Endothelial cell (in vitro differentiated cells): ENCODE measurements at places on chromosomes 11 and 22.

DNA sequence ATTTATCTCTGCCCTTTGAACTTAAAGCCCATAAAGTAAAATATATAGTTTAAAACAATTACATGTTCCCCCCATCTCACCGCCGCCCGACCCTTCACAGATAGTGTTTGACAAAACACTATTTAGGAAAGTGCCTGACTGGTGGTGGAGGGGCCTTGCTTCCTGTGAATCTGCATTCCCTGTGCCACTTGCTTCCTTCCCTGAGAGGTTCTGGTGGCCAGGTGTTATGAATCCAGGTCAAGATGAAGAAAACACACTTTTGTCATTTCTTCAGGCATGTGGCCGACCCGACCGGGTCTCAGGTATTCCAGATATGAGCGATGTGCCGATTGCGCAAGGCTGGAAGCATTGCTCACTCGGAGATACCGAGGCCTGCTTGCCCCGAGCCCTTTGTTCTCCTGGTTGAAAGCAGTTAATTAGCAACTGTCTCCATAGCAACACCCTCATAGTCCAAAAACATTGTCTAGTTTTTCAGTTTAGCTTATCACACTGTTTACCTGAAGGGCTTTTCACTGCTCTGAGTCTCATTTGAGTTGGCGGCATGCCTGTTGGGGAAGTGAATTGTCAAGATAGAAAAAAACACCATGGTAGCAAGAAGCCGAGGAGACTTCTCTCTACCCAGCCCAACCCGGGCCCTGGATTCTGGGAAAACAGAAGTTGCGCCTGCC, 128.3 kb downstream of the TEAD1 start:
- H3K27ac ChIP-seq, result peak overlapping the region; percentile 81
- no peak for DNase-seq
- peaks cover 48% of the 10 kb centered on the region for H3K4me1 ChIP-seq
- H3K4me3 ChIP-seq, result no peak overlapping the region
- peaks cover 5% of the 10 kb centered on the region for H3K27me3 ChIP-seq

GRCh38 chr11:119317592-119318239, 786 bp upstream of the MCAM start:
- peaks cover 27% of the 10 kb centered on the region for H3K4me1 ChIP-seq
- H3K4me3 ChIP-seq, result peak overlapping the region; percentile 62
- H3K27ac ChIP-seq, result peak overlapping the region; percentile 18
- no peak for DNase-seq
- no peaks in the 10 kb centered on the region for H3K36me3 ChIP-seq

- peaks cover 13% of the 10 kb centered on the region for H3K4me1 ChIP-seq
- H3K27ac ChIP-seq, result peak overlapping the region; percentile 59
- H3K4me3 ChIP-seq, result no peak overlapping the region
- peaks cover 15% of the 10 kb centered on the region for H3K36me3 ChIP-seq
- DNase-seq, result no peak
- no peaks in the 10 kb centered on the region for H3K27me3 ChIP-seq
Observed at GRCh38 chr11:47331454-47332302, 20.8 kb downstream of the MYBPC3 start.

- no peak for DNase-seq
- peaks cover 15% of the 10 kb centered on the region for H3K36me3 ChIP-seq
- H3K4me1 ChIP-seq, result no peaks in the 10 kb centered on the region
- H3K4me3 ChIP-seq, result no peak overlapping the region
- H3K27ac ChIP-seq, result no peak overlapping the region
Observed at GRCh38 chr11:44467931-44468330, 97.5 kb upstream of the CD82 start.

GRCh38 chr11:37948258-37948657, 1350.2 kb upstream of the RAG2 start:
- H3K27ac ChIP-seq, result no peak overlapping the region
- no peaks in the 10 kb centered on the region for H3K4me1 ChIP-seq
- H3K4me3 ChIP-seq, result no peak overlapping the region
- H3K27me3 ChIP-seq, result no peaks in the 10 kb centered on the region

GRCh38 chr11:61378713-61379313, 13.6 kb upstream of the TMEM216 start:
- H3K36me3 ChIP-seq, result peaks cover 12% of the 10 kb centered on the region
- no peak overlapping the region for H3K27ac ChIP-seq
- no peaks in the 10 kb centered on the region for H3K27me3 ChIP-seq
- DNase-seq, result no peak
- no peaks in the 10 kb centered on the region for H3K4me1 ChIP-seq
- no peak overlapping the region for H3K4me3 ChIP-seq

- H3K36me3 ChIP-seq, result no peaks in the 10 kb centered on the region
- no peak for DNase-seq
- H3K4me1 ChIP-seq, result peaks cover 5% of the 10 kb centered on the region
- peaks cover 7% of the 10 kb centered on the region for H3K27me3 ChIP-seq
- no peak overlapping the region for H3K27ac ChIP-seq
Observed at GRCh38 chr11:36257351-36257750, 31.9 kb downstream of the COMMD9 start.

DNA sequence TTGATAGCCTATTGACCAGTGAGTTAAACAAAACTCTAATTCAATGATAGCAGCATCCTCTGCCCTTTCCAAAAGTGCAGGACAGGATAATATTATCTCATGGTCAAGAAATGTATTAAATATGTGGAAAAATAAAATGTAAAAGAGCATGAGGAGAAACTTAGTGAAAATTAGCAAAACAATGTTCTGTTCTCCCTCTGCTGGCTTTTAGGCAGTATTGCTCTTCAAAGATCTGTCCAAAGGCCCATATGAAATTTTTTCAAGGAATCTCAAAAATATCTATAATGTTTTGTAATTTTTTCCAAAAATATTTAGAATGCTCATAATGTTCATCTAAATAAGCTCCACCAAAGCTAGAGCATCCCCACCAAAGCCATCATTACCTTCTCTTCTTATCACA, 8.3 kb upstream of the ARL14EP start:
- DNase-seq, result no peak
- no peaks in the 10 kb centered on the region for H3K36me3 ChIP-seq
- peaks cover 2% of the 10 kb centered on the region for H3K27me3 ChIP-seq

- peaks cover 9% of the 10 kb centered on the region for H3K4me1 ChIP-seq
- H3K27ac ChIP-seq, result no peak overlapping the region
- no peaks in the 10 kb centered on the region for H3K36me3 ChIP-seq
- H3K4me3 ChIP-seq, result no peak overlapping the region
- DNase-seq, result no peak
Observed at GRCh38 chr11:11987503-11988022, 20.9 kb downstream of the DKK3 start.

- H3K27me3 ChIP-seq, result peaks cover 12% of the 10 kb centered on the region
- peaks cover 5% of the 10 kb centered on the region for H3K36me3 ChIP-seq
- peaks cover 10% of the 10 kb centered on the region for H3K4me1 ChIP-seq
- no peak overlapping the region for H3K27ac ChIP-seq
Observed at GRCh38 chr11:65310736-65311135, 3.9 kb upstream of the CDC42EP2 start.

DNA sequence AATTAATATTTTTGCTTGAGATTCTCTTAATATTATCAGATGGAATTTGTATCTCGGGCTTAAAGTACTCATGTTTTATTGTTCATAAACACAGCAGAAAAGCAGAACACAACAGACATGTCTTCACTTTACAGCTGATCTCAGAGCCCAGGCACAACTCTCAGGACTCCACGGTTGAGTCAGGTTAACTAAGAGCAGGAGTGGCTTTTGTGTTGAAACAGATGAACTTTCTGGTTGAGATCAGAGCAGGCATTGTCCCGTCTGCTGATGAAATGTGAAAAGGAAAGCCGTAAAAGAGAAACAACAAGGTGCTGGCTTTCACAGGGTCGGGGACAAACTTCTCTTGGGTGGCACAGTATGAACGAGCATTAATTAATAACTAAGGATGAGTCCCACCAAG, 49.0 kb downstream of the JHY start:
- no peaks in the 10 kb centered on the region for H3K36me3 ChIP-seq
- H3K27me3 ChIP-seq, result peaks cover 2% of the 10 kb centered on the region
- H3K4me3 ChIP-seq, result no peak overlapping the region
- DNase-seq, result no peak

- no peak for DNase-seq
- H3K4me3 ChIP-seq, result no peak overlapping the region
- H3K27ac ChIP-seq, result no peak overlapping the region
- H3K27me3 ChIP-seq, result peaks cover 3% of the 10 kb centered on the region
- peaks cover 3% of the 10 kb centered on the region for H3K36me3 ChIP-seq
- peaks cover 12% of the 10 kb centered on the region for H3K4me1 ChIP-seq
Observed at GRCh38 chr11:118872403-118872821, 11.3 kb upstream of the CXCR5 start.

DNA sequence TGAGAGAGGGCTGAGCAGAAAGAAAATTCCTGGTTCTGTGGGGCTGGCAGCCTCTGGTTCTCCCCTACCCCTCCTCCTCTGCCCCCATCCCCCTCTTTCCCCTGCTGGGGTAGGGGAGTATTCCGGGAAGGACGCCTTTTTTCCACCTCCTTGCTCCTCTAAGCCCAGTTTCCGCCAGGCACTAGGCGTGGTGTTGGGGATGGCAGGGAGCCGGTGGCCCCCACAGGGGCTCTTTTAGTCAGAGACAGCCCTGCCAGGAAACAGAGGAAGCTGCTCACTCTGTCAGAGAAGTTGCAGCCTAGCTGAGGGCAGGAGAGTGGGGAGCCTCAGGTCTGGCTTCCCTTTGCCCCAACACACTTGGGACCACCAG, 15.6 kb upstream of the ARHGEF17 start:
- DNase-seq, result no peak
- peaks cover 10% of the 10 kb centered on the region for H3K36me3 ChIP-seq
- peaks cover 25% of the 10 kb centered on the region for H3K4me1 ChIP-seq
- peaks cover 9% of the 10 kb centered on the region for H3K27me3 ChIP-seq
- H3K27ac ChIP-seq, result no peak overlapping the region

- no peaks in the 10 kb centered on the region for H3K36me3 ChIP-seq
- no peak for DNase-seq
- H3K27me3 ChIP-seq, result peaks cover 2% of the 10 kb centered on the region
- peaks cover under 1% of the 10 kb centered on the region for H3K4me1 ChIP-seq
- no peak overlapping the region for H3K27ac ChIP-seq
Observed at GRCh38 chr22:20234314-20234682, 33.8 kb downstream of the RTN4R start.

- peaks cover 14% of the 10 kb centered on the region for H3K4me1 ChIP-seq
- no peak overlapping the region for H3K4me3 ChIP-seq
- H3K27me3 ChIP-seq, result no peaks in the 10 kb centered on the region
- no peak overlapping the region for H3K27ac ChIP-seq
Observed at GRCh38 chr11:20277014-20277413, 86.5 kb upstream of the HTATIP2 start.

GRCh38 chr22:47001288-47001687, 238.8 kb downstream of the TBC1D22A start:
- peaks cover 3% of the 10 kb centered on the region for H3K4me1 ChIP-seq
- no peak for DNase-seq
- no peak overlapping the region for H3K27ac ChIP-seq
- H3K4me3 ChIP-seq, result no peak overlapping the region
- peaks cover 2% of the 10 kb centered on the region for H3K27me3 ChIP-seq
- no peaks in the 10 kb centered on the region for H3K36me3 ChIP-seq

DNA sequence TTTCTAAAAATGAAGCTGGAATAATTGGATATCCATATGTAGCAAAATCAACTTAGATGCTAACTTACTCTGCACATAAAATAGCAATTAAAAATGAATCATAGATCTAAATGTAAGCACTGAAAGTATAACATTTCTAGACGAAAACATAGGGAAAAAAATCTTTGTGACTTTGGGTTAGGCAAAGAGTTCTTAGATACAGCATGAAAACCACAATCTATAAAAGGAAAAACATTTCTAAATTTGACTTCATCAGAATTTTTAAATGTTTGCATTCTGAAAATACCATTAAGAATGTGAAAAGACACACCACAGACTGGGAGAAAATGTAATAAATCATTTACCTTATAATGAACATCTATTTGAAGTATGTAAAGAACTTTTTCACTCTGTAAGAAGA, 128.8 kb downstream of the APIP start:
- H3K36me3 ChIP-seq, result peaks cover 11% of the 10 kb centered on the region
- H3K4me1 ChIP-seq, result no peaks in the 10 kb centered on the region
- no peak for DNase-seq
- H3K4me3 ChIP-seq, result no peak overlapping the region
- no peak overlapping the region for H3K27ac ChIP-seq

DNA sequence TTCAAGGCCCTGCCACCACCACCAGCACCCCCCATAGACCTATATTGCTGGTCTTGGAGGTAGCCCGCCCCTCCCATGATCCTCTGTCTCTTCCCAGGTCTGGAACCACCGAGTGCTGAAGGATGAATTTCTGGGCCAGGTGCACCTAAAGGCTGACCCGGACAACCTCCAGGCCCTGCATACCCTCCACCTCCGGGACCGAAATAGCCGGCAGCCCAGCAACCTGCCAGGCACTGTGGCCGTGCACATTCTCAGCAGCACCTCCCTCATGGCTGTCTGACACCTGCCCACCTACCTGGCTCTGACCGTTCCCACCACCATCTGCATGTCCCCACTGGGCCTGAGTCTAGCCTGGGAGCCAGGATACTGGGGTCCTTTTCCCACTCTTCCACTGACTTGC, 4.5 kb upstream of the MYO7A start:
- H3K4me1 ChIP-seq, result peaks cover 8% of the 10 kb centered on the region
- H3K27ac ChIP-seq, result no peak overlapping the region
- H3K27me3 ChIP-seq, result peaks cover 7% of the 10 kb centered on the region
- no peak overlapping the region for H3K4me3 ChIP-seq

- H3K27ac ChIP-seq, result no peak overlapping the region
- peaks cover 28% of the 10 kb centered on the region for H3K4me1 ChIP-seq
- H3K27me3 ChIP-seq, result peaks cover 42% of the 10 kb centered on the region
Observed at GRCh38 chr11:124865902-124866851, 945 bp downstream of the ROBO3 start.

DNA sequence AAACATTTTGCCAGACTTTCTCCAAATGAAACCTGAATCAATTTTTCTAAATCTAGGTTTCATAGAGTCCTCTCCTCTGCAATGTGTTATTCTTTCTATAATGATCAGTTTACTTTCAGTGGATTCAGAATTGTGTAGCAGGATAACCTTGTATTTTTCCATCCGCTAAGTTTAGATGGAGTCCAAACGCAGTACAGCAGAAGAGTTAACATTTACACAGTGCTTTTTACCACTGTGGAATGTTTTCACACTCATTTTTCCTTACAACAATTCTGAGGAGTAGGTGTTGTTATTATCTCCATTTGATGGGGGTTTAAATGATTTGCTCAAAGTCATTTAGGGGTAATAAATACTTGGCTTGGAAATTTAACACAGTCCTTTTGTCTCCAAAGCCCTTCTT, 9.6 kb downstream of the RAG1 start:
- DNase-seq, result no peak
- H3K27me3 ChIP-seq, result peaks cover 2% of the 10 kb centered on the region
- no peak overlapping the region for H3K27ac ChIP-seq
- no peaks in the 10 kb centered on the region for H3K4me1 ChIP-seq
- peaks cover 8% of the 10 kb centered on the region for H3K36me3 ChIP-seq
